ENCODE measurements at places on chromosomes 4 and X.

- no peak for DNase-seq
These were observed 117.1 kb downstream of the ANAPC4 start for GRCh38 chr4:25494166-25494565.

DNA sequence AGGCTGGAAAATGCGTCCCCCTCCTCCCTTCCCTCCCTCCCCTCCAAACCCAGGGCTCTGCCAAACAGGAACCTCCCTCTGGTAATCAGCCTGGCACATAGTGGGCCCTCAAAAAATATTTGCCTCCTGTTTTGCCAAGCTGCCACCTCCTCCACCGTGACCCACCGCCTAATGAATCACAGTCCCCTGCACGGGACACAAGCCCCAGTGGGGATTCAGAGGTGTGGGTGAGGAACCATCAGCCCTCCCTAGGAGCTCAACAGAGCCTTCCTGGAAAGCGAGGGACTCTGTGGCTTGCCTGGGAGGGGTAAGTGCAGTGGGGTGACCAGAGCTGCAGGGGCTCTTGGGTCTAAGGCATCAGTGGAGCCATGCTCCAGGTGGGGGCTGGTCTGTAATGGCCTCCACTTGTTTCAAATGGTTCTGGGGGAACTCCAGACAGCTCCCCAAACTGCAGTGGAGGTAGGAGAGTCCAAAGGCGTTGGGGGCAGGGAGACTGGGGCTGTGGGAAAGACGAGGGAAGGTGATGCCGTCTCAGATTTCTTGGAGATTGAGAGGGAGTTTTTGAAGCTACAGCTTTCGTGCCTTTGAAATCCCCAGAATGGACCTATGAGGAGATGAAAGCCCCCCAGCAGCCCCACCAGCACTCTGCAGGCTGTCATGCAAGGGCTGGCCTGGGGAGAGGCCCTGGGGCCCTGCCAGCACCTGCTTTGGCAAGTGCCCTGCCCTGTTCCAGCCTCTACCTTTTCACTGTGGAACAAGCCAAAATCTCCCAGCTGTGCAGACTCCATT is 1.0 kb upstream of the PPP2R2C start:
- DNase-seq: no peak

DNA sequence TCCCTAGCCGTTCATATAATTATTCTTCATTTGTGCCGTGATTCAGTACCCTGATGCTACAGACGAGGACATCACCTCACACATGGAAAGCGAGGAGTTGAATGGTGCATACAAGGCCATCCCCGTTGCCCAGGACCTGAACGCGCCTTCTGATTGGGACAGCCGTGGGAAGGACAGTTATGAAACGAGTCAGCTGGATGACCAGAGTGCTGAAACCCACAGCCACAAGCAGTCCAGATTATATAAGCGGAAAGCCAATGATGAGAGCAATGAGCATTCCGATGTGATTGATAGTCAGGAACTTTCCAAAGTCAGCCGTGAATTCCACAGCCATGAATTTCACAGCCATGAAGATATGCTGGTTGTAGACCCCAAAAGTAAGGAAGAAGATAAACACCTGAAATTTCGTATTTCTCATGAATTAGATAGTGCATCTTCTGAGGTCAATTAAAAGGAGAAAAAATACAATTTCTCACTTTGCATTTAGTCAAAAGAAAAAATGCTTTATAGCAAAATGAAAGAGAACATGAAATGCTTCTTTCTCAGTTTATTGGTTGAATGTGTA is 7.0 kb downstream of the SPP1 start:
- no peak for DNase-seq

DNA sequence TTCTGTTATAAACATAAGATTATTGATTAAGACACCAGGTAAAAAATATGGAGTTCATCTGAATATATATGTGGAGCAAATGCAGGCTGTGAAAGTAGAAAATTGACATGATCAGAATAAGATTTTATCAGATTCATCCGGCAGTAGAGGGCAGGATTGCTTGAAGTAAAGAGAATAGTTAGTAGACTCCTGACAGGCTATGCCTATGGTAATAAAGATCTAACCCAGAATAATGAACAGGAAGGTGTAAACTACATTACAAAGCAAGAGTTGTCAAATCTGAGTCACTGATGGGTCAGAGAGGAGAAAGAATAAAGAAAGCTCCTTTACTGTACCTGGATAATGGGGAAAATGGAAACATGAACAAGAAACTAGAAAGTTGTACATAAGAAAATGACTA is 20.8 kb upstream of the TMEM184C start:
- no peak for DNase-seq

GRCh38 chr4:74559853-74560252 is 114.9 kb downstream of the AREG start:
- DNase-seq: no peak

- DNase-seq: no peak
These were observed 12.2 kb upstream of the PRDM8 start for GRCh38 chr4:80184825-80185756.

- no peak for DNase-seq
These were observed 114.0 kb upstream of the PJA1 start for GRCh38 chrX:69279234-69279633.

DNA sequence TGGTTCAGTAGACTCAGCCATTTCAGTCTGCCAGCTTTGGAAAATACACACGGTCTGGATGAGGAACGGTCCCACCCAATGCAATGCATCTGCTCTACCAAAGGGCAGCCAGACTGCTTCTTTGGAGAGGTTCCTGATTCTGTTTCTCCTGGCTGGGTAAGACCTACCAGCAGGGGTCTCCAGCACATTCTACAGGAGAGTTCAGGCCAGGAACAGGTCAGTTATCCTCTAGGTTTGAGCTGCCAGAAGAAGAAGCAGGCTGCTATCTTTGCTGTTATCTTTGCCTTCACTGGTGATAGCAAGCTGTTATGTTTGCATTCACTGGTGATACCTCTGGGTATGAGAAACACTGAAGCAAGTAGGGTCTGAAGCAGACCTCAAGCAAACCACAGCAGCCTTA is 45.5 kb upstream of the PBDC1 start:
- DNase-seq: peak; percentile 6

- no peak for DNase-seq
These were observed 41.5 kb downstream of the KIAA0232 start for GRCh38 chr4:6824071-6824470.

DNA sequence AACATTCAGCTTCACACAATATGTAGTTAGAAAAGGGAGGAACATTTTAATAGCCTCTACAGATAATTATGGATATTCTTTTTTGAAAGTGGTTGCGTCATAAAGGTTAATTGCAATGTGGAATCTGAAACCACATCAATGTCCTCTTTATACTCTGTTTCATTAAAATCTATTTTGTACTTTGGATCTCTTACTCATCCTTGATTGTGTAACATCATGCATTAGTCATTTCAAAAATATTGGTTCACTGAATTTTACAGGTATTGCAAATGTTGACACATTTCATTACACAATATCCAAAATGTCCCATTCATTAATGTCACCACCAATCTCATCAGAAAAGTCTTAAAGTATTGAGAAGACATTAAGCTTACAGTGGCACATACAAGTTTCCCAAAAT is 62.7 kb upstream of the USP9X start:
- DNase-seq: no peak

DNA sequence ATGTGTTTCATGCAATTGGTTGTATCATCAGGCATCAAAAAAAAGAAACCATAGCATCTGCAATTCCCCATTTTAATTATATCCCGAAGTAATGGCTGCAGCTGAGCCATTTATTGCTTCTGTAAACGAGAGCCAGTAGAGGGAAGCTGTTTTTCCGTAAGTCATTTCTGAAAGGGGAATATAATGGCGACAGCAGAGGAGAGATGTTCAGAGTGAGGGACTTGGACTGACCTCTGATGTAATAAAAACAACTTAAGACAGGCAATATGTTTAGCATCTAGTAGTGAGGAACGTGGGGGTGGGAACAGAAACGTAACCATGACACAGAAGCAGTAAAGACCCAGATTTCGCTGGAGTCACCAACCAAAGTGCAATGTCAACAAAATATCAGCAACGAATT is 31.5 kb upstream of the NAA11 start:
- no peak for DNase-seq

DNA sequence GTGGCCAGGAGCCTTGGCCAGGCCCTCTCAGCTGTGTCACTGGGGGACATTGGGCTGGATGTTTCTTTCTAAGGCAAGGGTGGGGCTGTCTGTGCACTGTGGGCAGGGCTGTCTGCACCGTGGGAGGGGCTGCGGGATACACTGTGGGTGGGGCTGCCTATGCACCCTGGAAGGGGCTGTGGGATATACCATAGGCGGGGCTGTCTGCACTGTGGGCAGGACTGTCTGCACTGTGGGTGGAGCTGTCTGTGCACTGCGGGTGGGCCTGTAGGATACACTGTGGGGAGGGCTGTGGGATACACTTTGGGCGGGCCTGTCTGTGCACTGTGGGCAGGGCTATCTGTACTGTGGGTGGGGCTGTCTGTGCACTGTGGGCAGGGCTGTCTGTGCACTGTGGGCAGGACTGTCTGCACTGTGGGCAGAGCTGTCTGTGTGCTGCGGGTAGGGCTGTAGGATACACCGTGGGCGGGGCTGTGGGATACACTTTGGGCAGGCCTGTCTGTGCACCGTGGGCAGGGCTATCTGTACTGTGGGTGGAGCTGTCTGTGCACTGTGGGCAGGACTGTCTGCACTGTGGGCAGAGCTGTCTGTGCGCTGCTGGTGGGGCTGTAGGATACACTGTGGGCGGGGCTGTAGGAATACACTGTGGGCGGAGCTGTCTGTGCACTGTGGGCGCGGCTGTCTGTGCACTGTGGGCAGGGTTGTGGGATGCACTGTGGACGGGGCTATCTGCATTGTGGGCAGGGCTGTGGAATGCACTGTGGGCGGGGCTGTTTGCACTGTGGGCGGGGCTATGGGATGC is 31.1 kb downstream of the ACOX3 start:
- DNase-seq: no peak

DNA sequence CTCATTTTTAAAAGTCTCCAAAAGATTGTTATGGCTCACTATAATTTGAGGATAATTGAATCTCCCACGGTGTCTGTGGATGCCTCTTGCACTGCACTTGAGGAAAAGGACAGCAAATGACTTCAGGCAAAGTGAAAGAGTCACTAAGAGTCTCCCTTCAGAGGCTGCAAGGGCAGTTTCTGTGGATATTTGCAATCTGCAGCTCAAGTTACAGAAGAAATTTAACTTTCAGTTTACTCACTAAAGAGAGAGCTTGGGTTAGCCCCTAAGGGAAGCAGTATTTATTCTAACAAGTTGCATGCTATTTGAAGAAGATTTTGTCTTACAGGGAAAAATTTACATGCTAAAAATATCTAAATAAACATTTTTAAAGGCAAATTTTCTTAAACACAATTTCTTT is 912.0 kb upstream of the TENM3 start:
- DNase-seq: no peak

GRCh38 chr4:65018313-65018712 is 609.1 kb upstream of the TECRL start:
- DNase-seq: no peak

DNA sequence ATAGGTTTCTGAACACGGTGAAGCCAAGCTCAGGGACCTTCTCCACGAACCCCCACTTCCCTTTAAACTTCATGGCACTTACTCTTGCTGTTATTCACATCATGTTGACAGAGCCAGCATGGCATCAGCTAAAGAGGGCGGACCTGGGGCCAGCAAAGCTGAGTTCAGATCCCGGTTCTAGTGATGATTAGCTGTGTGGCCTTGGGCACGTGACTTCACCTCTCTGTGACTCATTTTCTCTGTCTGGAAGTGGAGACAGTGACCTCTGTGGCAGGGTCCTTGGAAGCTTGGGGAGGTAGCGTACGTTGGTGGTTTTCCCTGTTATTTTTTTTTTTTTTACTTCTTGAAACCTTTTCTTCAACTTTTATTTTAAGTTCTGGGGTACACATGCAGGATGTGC is 13.4 kb downstream of the EVC start:
- no peak for DNase-seq

DNA sequence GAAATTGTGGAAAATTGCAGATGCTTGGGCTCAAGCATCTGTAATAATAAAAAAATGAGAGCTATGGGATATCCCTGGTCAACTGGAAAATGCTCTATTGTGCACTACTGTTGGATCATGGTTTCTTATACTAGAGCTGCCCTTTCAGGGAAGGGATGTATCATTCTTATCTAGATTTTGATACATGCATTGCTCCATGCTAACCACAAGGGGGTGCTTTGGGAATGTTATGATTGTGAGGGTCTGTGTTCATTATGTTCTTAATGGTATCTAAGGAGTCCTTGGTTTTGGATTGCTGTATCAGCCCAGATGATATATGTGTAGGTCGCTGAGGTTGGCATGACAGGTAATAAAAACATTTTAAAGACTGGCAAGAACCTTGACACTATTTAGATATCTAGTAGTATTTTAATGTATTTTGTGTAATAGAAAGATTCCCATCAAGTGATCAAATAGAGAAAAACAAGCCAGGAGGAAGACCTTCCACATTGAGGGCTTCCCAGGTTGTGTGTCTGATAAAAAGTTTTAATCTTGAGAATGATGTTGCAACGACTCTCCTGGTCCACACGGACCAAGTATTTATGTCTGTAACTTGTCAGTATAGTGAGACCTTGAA is 49.2 kb upstream of the TLR2 start:
- DNase-seq: no peak

DNA sequence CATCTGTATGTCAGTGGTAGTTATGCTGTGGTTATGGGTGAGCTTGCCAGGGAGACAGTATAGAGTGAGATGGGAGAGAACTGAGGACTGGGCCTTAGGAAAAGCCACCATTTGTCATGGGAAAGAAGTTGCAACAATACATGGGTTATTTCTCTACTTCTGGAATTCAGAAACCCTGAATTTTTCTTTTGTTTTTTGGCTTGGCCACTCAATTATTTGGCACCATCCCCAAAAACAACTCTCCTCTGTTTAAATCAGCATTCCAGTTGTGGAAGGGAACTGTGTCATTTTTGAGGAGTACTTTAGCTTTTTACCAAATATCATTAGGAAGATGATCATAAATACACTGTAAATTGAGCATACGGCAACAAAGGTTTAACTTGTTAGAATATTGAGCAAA is 41.1 kb upstream of the ACSL4 start:
- no peak for DNase-seq

GRCh38 chrX:17242470-17242869 is 132.5 kb upstream of the NHS start:
- DNase-seq: no peak

DNA sequence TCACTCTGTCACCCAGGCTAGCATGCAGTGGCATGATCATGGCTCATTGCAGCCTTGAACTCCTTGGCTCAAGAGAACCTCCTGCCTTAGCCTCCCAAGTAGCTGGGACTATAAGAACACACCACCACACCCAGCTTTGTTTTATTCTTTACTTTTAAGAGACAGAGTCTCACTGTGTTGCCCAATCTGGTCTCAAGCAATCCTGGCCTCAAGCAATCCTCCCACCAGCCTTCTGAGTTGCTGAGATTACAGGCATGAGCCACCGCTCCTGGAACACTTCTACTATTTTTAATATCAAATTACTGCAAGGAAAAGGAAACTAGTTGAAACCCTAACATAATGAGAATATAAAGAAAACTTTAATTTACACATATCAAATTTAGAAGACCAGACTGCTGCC is 85.4 kb downstream of the FAM13A start:
- DNase-seq: no peak

DNA sequence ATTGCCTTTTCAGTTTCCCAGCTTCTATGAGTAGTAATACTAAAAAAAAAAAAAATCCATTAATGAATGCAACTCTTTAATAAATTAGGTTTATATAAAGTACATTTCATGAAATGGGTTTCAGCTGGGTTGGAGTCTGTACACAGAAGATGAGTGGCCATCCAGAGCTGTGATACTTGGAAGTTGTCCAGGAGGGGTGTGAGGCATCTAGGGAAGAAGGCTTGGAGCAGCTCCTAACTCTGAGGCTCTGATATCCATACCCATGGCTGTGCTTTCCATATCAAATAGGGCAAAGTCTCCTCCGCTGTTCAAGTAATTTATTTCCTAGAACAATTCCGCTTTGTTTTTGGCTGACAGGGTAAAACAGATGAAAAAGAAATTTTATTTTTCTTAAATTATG is 423.3 kb upstream of the TENM3 start:
- DNase-seq: no peak
